MM.1S (cell line): ENCODE measurements at places on chromosomes 3 and 15.

DNA sequence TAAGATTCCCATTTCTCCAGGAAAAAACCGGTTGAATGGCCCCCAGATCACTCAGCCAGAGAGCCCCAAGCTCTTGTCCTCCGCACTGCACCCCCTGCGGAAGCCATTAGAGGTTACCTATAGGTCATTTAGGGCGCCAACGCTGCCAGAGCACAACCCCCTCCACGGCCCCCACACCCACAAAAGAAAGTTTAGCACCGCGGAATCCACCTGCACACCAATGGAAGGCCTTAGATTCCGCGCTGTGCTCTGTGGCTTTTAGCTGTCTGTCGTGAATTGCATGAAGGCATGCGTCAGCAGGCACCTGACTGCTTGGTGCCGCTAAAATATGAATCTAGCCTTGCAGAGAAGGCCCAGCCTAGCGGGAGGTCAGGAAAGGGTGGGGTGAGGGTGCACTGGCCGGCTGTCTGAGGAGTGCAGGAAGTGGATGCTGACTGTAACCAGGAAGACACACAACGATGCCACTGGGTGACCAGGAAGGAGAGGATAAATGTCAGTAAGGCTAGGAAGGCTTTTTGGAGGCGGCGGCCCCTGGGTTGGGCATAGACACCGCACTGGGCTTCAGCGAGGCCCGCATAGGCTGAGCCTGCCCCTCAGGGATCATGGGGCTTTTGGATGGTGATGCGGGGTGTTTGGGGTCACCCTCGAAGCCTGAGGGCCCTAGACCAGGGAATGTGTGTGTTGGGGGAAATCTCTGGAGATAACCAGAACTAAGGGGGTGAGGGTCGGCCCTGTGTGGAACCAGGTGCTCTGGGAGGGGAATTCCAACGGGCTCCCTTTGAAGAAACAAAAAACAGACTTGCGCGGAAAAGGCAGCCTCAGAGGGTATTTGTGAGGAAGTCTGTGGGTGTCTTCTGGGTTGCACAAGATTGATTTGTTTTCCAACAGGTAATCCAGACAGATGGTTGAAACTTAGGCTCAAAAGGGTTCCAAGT lies 976 bp upstream of the NUP210 start:
- peak; percentile 97 for DNase-seq
- H3K4me1 ChIP-seq: peaks cover 36% of the 10 kb centered on the region
- peak overlapping the region; percentile 100 for H3K27ac ChIP-seq
- no peaks in the 10 kb centered on the region for H3K27me3 ChIP-seq
- peak overlapping the region; percentile 82 for H3K4me3 ChIP-seq
- H3K36me3 ChIP-seq: no peaks in the 10 kb centered on the region

DNA sequence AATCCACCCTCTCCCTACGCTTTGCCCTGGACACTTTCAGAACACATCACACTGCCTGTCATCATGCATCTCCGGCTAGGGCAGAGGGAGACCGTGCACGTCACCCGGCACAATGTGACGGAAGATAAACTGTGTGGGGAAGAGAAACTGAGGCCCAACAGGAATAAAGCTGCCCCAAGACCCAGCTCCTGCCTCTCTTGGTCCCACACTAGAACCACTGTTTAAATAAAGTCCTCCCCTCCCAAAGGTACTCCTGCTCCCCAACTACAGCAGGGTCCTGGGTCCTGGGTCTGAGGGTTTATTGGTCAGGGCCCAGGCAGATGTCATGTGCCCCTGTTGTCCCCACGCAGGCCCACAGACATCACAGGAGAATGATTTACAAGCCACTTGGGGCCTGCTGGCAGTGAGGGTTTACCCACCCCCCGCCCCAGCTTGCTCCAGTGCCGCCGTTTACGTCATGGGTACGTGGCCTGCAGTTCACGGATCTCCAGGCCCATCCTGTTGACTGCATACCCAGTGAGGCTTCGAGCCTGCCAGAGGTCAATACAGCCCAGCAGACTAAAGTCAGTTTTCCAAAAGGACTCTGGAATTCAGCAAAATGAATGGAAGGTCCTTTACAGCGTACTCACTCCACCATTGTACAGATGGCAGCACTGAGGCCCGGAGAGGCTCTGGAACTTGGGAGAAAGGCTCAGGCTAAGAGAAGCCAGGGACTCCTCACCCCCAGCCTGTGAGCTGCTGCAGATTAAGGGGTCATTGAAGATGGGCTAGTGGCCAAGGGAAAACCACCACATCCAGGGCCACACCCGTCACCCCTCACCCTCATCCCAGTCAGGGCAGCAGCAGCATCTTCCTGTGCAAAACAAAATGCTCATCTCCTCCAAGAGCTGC lies 23.2 kb downstream of the ALS2CL start:
- no peak overlapping the region for H3K27ac ChIP-seq
- no peaks in the 10 kb centered on the region for H3K27me3 ChIP-seq
- no peak for DNase-seq
- H3K4me3 ChIP-seq: no peak overlapping the region

DNA sequence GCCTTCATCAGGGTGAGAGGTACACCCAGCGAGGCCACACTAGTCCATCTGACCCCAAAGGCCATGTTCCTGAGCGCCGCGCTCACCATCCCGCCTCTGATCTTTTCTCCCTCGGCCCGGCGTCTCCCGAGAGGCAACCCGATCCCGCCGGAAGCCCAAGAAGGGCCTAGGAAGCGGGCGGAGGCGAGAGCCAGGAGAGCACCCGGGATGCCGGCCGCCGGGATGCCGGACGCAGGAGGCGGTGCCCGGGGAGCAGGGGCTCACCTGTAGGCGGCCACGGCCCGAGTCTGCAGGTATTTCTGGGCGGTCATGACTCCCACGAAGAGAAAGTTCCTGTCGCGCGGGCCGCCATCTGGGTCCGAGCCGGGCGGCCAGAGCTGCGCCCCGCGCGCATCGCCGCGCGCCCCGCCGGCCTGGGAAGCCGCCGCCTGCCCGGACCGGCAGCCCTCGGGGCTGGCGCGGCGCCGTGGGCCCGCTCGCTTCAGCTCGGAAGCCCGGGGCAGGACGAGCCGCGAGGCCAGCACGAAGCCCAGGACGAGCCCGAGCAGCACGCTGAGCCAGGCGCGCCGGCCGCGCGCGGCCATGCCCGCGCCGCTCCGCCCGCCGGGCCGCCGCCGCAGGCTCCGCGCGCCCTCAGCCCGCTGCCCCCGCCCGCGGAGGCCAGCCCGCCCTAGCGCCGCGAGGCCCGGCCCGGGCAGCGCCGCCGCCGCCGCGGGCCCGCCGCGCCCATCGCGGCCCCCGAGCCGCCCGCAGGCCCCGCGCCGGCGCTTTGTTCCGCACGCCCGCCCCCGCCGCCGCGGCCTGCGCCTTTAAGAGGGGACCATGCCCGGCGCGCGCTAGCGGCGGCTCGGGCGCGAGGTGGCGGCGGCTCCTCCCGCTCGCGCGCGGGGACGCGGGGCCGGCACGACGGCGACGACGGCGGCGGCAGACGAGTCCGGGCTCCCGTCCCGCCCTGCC lies 697 bp downstream of the CHSY1 start:
- peaks cover 23% of the 10 kb centered on the region for H3K4me1 ChIP-seq
- DNase-seq: peak; percentile 30
- peak overlapping the region; percentile 43; the same call in 1 of the 2 replicates for H3K27ac ChIP-seq

DNA sequence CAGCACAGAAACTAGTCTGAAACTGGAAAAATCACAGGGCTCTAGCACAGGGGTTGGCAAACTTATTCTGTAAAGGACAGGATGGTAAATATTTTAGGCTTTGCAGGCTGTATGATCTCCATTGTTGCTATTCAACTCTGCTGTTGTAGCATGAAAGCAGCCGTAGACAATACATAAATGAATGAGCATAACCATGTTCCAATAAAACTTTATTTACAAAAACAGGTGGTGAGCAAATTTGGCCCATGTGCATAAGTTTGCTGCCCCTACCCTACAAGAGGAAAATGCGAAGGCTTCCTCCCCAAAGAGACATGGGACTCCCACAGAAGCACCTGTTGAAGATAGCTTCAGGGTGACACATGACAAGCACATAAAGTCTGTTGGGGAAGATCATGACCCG lies 59.2 kb downstream of the SYNM start:
- H3K27ac ChIP-seq: peak overlapping the region; percentile 27; the same call in 1 of the 2 replicates
- peaks cover 16% of the 10 kb centered on the region for H3K4me1 ChIP-seq
- H3K4me3 ChIP-seq: no peak overlapping the region
- no peak for DNase-seq
- H3K27me3 ChIP-seq: no peaks in the 10 kb centered on the region
- no peaks in the 10 kb centered on the region for H3K36me3 ChIP-seq

- no peaks in the 10 kb centered on the region for H3K36me3 ChIP-seq
- H3K4me1 ChIP-seq: peaks cover 43% of the 10 kb centered on the region
- peak; percentile 22 for DNase-seq
- H3K4me3 ChIP-seq: 0 out of 2 replicates have a peak overlapping the region, but pooled peaks have one; percentile 4
- peak overlapping the region; percentile 94 for H3K27ac ChIP-seq
- no peaks in the 10 kb centered on the region for H3K27me3 ChIP-seq
These were observed 8.6 kb downstream of the SLC12A6 start for GRCh38 chr15:34329006-34329405.

GRCh38 chr3:19254189-19254588 lies 105.9 kb downstream of the KCNH8 start:
- H3K4me3 ChIP-seq: no peak overlapping the region
- H3K4me1 ChIP-seq: peaks cover 18% of the 10 kb centered on the region
- peak; percentile 58 for DNase-seq
- H3K27me3 ChIP-seq: no peaks in the 10 kb centered on the region
- H3K27ac ChIP-seq: no peak overlapping the region
- no peaks in the 10 kb centered on the region for H3K36me3 ChIP-seq

GRCh38 chr3:124934577-124934976 lies at the start of gene MUC13:
Gene MUC13, minus strand, starts transcription at chr3:124934751. Its CDS starts 39 bp downstream, at chr3:124934712.
- peaks cover 5% of the 10 kb centered on the region; the same call in 1 of the 2 replicates for H3K27me3 ChIP-seq
- H3K4me1 ChIP-seq: no peaks in the 10 kb centered on the region
- no peak for DNase-seq
- H3K27ac ChIP-seq: no peak within 1 kb of the TSS

GRCh38 chr15:45276831-45277230 lies 24.8 kb downstream of the SLC28A2 start:
- no peaks in the 10 kb centered on the region for H3K36me3 ChIP-seq
- DNase-seq: peak; percentile 19
- peaks cover 9% of the 10 kb centered on the region for H3K4me1 ChIP-seq

- peaks cover 7% of the 10 kb centered on the region for H3K27me3 ChIP-seq
- peaks cover 35% of the 10 kb centered on the region for H3K4me1 ChIP-seq
- peak overlapping the region; percentile 57; the same call in 1 of the 2 replicates for H3K27ac ChIP-seq
- peak; percentile 95 for DNase-seq
- H3K4me3 ChIP-seq: no peak overlapping the region
These were observed 261.3 kb downstream of the RPLP1 start for GRCh38 chr15:69713726-69714559.
